Stimulated activated CD4-positive, alpha-beta T cell treated with anti-CD3 and anti-CD28 coated beads, TNF-alpha, amount 100 ng/mL, for 4 hours (primary cell): ENCODE measurements at places on chromosomes 7 and 10.
A peak's percentile ranks its signal among the peaks of the same experiment; 100 is the strongest.

DNA sequence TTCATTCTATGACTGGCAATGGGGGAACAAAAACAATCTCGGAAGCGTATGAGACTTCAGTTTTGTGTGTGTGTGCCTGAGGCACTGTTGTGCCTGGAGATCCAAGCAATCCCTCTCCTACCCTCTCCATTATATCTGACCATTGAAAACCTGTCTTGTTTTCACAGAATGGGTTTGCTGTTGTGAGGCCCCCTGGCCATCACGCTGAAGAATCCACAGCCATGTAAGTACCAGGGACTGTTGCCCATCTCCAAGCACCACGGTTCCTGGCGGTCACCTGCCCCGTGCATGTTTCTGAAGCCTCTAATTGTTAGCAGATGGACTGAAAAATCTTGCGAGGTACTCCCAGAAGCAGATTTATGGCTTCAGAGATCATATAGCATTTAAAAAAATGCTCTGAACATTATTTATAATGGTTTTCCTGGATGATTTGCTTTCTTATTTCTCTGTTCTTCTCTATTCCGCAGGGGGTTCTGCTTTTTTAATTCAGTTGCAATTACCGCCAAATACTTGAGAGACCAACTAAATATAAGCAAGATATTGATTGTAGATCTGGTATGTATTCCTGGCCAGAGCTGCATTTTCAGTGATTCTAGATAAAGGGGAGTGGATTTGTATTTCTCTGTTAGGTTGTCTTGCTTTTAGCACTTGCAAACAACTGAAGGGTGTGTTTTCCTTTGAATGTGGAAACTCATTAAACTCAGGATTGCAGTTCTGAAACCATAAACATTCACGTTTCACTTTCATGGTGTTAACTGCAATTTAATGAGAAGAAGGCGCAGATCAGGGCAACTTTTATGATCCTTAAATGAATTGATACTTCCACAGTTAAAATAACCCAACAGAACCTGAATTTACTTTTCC lies 288.2 kb downstream of the TWIST1 start:
- DNase-seq = no peak

DNA sequence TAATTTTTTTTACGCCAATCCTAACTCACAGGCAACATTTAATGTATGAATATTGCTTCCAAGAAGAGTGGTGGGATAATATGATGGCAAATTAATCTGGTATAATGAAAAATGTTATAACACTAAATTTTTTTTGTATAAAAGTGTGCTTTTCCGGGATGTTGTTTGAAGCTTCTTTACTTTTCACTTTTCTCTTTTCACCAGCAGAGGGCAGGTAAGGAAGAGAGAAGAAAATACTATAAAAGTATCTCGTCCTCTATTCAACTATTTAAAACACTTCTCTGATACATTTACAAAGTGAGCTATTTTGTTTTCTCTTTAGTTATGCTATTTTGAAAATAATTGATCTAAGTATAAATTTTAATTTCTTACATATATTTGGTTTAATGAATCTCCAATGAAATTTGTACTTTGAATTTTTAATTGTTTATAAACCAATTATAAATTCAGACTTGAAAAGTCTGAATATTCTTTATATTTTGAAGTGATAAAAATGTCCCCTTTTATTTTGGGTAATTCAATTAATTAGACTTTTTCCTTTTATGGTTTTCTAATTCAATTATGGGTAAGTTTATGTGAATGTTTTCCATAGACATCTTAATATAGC lies 20.7 kb upstream of the CFTR start:
- no peak for DNase-seq

- no peak for DNase-seq
Observed at GRCh38 chr10:126935263-126935946, 30.2 kb downstream of the DOCK1 start.

- DNase-seq = no peak
Observed at GRCh38 chr7:138407792-138408191, 52.3 kb upstream of the TRIM24 start.

DNA sequence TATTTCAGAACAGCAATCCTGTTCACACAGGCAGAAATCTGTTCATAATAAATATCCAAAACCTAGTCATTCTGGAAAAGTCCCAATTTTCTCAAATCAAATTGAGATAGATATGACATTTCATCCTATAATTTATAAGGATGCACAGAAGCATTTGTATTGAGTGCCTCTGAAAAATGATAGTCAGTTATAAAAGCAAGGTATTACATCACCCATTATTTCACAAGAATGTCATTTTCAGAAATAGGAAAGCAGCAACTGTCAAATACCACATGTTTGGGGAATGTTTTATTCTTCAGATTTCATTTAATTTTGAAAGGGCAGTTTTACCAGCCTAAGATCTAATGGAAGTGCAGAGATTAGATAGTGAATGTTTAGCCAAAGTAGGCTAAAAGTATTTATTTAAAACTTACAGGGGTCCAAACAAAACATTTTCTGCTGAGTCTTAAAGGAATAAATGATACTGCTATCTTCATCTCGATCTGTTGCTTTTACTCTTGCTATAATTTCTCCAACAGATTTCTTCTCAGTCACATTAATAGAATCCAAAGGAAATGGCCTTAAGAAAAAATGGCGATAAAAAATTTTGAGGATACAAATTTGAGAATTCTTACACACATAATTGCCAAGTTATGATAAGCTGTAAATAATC lies 185.8 kb downstream of the HGF start:
- DNase-seq = no peak

DNA sequence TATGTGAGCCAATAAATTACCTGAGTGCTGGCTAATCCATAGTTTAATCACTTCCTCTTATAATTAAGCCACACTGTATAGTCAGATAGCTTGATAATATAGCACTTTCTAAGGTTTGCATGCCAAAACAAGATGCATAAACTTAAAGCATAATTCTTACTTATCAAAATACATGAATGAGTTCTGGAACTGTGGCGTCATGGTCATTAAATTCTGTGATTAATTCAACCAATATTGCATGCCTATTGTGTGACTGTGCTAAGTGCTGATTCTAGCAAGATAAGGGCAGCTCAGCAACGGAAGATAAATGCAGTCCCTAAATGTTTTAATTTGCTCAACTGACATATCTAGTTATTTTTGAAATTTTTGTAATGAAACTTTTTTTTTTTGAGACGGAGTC lies 29.7 kb downstream of the HOXA1 start:
- no peak for DNase-seq

GRCh38 chr10:128274938-128275337 lies 148.7 kb upstream of the MKI67 start:
- DNase-seq = no peak

DNA sequence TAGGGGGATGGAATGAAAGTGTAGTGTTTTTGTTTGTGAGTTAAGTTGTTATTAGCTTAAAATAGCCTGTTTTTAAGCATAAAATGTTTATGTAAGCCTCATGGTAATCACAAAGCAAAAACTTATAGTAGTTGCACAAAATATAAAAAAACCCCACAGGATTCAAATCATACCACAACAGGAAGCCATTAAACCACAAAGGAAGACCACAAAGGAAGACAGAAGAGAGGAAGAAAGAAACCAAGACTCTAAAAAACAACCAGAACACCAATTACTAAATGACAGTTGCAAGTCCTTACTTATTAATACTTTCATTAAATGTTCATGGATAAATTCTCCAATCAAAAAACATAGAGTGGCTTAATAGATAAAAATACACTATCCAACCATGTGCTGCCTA lies 63.6 kb downstream of the ANKRD7 start:
- no peak for DNase-seq

DNA sequence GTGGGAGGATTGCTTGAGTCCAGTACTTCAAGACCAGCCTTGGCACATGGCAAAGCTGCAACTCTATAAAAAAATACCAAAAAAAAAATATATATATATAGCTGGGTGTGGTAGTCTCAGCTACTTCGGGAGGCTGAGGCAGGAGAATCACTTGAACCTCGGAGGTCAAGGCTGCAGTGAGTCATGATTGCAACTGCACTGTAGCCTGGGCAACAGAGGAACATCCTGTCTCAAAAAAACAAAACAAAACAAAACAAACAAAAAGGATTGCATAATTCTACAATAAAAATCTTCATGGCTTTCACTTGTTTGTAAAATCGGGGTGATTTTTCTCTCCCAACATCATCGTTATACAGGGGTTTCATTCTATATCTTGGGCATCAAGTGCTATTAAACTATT lies 35.1 kb downstream of the GUSB start:
- no peak for DNase-seq

DNA sequence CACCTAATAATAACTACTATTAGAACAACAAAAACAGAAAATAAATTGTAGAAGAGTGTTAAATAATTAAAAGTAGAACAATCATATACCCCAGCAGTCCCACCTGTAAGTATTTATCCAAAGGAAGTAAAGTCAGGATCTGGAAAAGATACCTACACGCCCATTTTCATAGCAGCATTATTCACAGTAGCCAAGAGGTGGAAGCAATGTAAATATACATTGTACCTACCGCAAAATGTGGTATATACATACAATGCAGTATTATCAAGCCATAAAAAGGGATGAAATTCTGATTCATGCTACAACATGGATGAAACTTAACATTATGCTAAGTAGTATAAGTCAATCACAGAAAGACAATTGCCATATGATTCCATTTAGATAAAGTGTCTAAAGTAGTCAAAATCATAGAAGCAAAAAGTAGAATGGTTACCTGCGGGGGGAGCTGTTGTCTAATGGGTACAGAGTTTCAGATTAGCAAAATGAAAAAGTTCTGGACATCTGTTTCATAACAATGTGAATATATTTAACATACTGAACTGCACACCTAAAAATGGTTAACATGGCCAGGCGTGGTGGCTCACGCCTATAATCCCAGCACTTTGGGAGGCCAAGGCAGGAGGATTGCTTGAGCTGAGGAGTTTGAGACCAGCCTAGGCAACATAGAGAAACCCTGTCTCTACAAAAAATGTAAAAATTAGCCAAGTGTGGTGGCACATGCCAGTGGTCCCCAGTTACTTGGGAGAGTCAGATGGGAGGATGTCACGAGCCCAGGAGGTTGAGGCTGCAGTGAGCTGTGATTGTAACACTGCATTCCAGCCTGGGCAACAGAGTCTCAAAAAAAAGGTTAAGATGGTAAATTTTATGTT lies 6.0 kb upstream of the TMED4 start:
- DNase-seq = peak; percentile 17

DNA sequence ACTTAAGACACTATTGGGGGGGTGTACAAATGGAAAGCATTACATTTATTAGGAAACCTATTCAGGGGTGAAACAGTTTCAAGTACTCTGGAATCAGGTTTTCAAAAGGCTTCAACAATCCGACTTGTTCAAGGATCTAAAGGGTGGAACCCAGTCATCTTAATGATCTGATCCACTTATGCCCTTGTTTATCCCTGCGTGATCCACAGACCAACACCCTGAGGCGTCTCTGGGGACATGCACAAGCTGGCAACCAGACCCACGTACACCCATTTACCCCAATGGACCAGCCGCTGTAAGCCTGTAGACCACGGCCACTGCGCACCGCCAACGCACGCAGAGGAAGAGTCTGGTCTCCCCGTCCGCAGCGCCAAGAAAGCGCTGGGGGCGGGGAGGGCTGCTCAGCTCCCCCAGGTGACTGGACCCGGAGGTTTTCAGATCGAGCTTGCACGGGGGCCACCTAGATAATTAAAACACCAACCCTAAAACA lies 13.4 kb downstream of the HNRNPF start:
- no peak for DNase-seq

- DNase-seq = no peak
Observed at GRCh38 chr10:78686444-78687060, 382.2 kb upstream of the ZMIZ1 start.

DNA sequence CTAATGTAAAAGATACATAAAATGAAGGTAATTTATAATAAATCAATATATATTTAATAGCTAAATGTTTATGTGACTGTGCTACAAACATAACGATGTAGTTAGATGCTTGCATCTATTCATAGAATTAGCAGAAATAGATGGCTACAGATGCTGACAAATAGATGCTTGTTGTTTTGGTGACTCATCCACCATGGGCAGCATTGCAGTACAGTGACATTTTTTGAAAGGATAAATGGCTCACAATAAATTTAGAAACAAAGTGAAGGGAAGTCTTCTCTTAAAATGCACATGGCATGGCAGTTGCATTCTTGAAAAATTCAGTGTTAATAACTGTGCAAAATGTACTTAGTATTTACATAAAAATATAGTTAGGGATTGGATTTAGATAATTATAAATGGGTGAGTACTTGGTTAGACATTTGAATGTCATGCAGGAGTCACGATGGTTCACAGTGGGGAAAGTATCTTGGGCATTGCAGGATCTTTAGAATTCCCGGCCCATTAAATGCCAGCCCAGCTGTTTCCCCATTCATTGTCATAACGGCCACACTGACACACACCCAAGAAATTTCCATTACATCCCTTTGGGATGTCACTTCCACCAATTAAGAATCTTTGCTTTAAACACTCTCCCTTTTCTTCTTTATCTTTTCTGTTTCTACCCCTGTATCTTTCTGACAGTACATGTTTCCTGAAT lies 564.1 kb downstream of the ATRNL1 start:
- no peak for DNase-seq

DNA sequence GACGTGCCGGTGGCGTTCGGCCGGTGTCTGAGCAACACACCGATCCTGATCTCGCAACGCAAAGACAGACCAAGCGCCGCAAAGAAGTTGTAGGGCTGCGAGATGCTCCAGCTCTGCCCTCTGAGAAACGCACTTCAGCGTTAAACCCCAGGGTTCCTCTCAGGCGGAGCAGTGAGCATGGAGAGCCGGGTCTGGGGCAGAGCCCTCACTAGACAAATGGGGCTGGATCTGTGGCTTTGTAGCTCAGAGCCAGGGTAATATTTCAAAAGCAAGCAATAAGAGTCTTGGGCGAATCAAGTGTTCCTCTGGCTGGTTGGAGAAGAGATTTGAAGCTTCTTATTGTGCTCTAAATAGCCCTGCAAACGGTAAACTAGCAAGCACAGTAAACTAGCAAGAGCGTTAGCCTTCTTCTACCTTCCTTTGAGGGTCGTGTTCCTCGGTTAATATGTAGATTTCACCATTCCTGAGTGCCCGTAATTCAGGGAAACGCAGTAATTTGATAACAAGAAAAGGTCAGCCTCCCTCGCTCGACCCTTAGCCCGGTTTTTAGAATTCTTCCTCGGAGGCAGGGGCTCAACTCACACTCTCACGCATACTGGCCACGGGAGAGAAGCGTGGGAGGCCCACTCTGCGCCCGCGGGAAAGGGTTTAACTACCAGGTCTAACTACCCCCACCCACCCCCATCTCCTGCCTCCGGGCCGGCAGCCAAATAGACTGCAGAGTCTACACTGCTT lies 6.7 kb downstream of the SKAP2 start:
- no peak for DNase-seq

- no peak for DNase-seq
Observed at GRCh38 chr10:58305821-58306220, 29.0 kb upstream of the UBE2D1 start.

DNA sequence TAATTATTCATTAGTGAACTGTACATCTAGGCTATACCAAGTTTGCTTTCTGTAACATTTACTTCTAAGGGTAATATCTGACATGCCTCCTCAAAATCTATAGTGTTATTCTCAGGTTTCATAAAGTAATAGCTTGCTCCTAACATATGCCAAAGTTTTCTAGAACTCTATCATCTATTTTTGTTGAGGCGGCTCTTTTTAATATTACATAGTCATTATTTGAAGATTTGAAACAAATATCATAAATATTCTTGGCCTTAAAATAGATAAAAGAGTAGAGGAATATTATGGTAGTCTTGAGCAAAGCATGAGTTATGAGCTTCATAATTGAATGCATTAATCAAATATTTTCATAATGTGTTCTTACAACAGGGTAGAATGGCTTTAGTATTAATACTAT lies 327.2 kb upstream of the KCND2 start:
- DNase-seq = no peak

GRCh38 chr7:69654849-69655707 lies 56.8 kb downstream of the AUTS2 start:
- no peak for DNase-seq
